ENCODE measurements at places on chromosomes 12 and 14.

DNA sequence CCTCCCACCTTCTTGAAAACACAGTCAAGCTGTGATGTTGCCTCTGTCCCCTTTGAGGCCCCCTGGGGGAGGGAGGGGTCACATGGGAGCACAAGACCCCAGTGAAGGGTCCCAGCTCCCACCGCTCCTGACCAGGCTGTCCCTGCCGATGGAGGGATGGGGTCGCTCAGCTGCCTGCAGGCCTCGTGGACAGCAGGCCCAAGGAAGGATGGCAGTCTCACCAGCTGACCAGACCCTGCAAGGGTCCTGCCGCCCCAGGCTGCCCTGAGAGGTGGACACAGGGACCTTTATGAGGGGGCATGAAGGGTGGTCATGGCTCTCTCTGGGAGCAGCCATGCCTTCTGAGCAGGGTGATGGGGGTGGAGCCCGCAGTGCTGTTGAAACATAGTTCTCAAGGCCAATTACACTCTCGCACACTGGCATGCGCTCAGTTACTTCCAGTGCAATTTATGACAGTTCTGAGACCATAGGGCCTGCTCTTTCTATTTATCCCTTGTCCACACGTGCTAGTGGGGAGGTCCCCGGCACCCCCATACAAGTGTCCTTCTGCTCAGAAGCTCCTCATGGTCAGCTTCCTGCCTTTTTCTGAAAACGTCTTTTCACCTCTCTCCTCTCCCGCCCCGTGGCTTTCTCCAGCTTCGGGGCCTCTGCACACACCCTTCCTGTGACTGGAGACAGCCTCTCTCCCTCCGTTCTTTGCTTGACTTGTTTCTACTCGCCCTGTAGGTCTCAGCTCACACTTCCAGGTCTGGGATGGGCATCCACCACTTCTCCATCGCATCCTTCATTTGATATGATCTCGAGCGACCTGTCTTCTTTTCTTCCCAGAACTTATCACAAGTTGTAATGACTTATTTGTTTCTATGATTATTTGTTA lies 313.1 kb downstream of the ADGRD1 start:
- no peaks in the 10 kb centered on the region for H3K36me3 ChIP-seq
- H3K27me3 ChIP-seq, result no peaks in the 10 kb centered on the region

- no peaks in the 10 kb centered on the region for H3K27me3 ChIP-seq
- H3K27ac ChIP-seq, result no peak overlapping the region
- no peaks in the 10 kb centered on the region for H3K4me1 ChIP-seq
- H3K36me3 ChIP-seq, result peaks cover 84% of the 10 kb centered on the region
- DNase-seq, result no peak
Measured at GRCh38 chr14:101884089-101884933, 80.1 kb upstream of the DYNC1H1 start.

DNA sequence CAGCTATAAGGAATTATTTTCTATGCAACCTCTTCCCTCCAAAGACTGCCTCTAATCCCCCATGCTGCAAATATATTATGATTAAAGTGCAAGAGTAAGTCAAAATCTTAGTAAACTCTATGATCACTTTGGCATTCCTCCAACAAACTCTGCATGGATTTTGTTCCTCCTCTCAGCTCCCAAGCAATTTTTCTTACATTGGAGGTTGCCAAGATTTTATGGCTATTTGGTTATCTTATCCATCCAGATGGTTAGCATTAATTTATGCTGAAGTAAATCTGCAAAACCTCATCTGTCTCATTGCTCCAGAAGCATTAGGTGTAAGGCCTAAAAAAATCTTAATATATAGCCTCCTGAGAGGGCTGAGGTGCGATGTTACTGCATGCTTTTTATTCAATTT lies 228.1 kb downstream of the CHST11 start:
- H3K4me1 ChIP-seq, result peaks cover 96% of the 10 kb centered on the region
- no peaks in the 10 kb centered on the region for H3K27me3 ChIP-seq
- H3K4me3 ChIP-seq, result no peak overlapping the region
- H3K27ac ChIP-seq, result peak overlapping the region; percentile 50

GRCh38 chr12:127629066-127629820 lies 637.7 kb upstream of the TMEM132C start:
- no peak overlapping the region for H3K4me3 ChIP-seq
- H3K27ac ChIP-seq, result no peak overlapping the region
- H3K36me3 ChIP-seq, result no peaks in the 10 kb centered on the region

DNA sequence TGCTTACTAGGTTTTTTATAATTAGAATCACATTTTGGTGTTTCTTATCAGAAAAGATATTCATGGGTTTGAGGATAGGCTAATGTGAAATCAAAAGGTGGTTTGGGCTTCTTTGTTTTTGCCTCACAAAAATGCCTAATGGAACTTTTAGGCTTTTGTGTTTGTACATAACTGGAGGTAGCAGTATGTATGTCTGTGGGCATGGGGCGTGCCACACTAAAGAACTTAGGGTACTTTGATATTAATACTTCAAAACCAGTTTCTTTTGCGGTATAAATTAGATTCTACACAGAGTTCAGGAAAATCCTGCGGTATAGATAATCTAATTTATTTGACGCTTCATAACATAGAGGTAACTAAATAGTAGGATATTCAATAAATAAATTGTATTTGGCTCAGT lies 1.9 kb downstream of the ETV6 start:
- DNase-seq, result peak; percentile 26
- peaks cover 53% of the 10 kb centered on the region for H3K4me1 ChIP-seq
- H3K4me3 ChIP-seq, result peak overlapping the region; percentile 80
- H3K27ac ChIP-seq, result peak overlapping the region; percentile 97
- no peaks in the 10 kb centered on the region for H3K27me3 ChIP-seq
- peaks cover 11% of the 10 kb centered on the region for H3K36me3 ChIP-seq

GRCh38 chr12:92673756-92674155 lies 29.0 kb upstream of the PLEKHG7 start:
- H3K27ac ChIP-seq, result no peak overlapping the region
- no peaks in the 10 kb centered on the region for H3K27me3 ChIP-seq
- H3K36me3 ChIP-seq, result no peaks in the 10 kb centered on the region
- no peaks in the 10 kb centered on the region for H3K4me1 ChIP-seq
- no peak overlapping the region for H3K4me3 ChIP-seq

GRCh38 chr12:108373111-108373510 lies 34.0 kb upstream of the CMKLR1 start:
- no peaks in the 10 kb centered on the region for H3K36me3 ChIP-seq
- DNase-seq, result no peak
- H3K27ac ChIP-seq, result no peak overlapping the region
- no peak overlapping the region for H3K4me3 ChIP-seq
- no peaks in the 10 kb centered on the region for H3K27me3 ChIP-seq
- no peaks in the 10 kb centered on the region for H3K4me1 ChIP-seq

GRCh38 chr14:53751650-53752049 lies 205.0 kb downstream of the BMP4 start:
- no peak overlapping the region for H3K4me3 ChIP-seq
- DNase-seq, result no peak
- H3K27ac ChIP-seq, result no peak overlapping the region
- no peaks in the 10 kb centered on the region for H3K4me1 ChIP-seq
- no peaks in the 10 kb centered on the region for H3K27me3 ChIP-seq
- no peaks in the 10 kb centered on the region for H3K36me3 ChIP-seq

DNA sequence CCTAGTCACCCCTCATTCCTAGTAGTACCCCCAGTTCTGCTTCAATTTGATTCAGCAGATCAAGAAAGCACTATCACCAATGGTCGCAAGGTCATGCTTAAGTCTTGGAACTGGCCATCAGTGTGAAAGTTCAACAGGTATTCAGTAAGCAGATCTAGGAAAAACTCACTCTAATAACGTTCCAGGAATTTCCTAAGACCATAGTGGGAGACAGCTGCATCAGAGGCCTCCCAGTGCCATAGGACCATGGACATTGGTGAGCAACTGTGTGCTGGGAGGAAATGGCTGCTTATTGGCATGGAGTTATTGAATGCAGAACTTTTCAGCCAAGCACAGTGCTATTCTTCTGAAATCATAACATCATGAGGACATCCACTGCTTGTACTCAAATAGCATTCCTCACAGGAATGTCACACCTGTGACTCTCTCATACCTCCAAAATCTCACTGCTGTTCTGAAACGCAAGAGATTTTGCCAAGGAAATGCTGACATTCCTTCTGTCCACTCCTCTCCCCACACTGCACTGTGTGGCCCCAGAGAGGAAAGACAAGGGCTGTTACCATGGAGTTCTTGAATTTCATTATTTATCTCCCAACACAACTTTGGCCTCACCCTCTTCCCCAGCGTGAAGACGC lies 30.9 kb upstream of the MDM2 start:
- no peaks in the 10 kb centered on the region for H3K27me3 ChIP-seq
- H3K4me3 ChIP-seq, result no peak overlapping the region
- H3K4me1 ChIP-seq, result peaks cover 11% of the 10 kb centered on the region
- DNase-seq, result no peak
- H3K36me3 ChIP-seq, result no peaks in the 10 kb centered on the region

- H3K4me3 ChIP-seq, result no peak overlapping the region
- no peaks in the 10 kb centered on the region for H3K36me3 ChIP-seq
- peaks cover 9% of the 10 kb centered on the region for H3K27me3 ChIP-seq
Measured at GRCh38 chr14:69956970-69957369, 77.8 kb downstream of the SMOC1 start.

GRCh38 chr12:3772380-3772779 lies 19.5 kb upstream of the CRACR2A start:
- H3K36me3 ChIP-seq, result no peaks in the 10 kb centered on the region
- no peak overlapping the region for H3K4me3 ChIP-seq
- H3K27ac ChIP-seq, result no peak overlapping the region
- no peaks in the 10 kb centered on the region for H3K27me3 ChIP-seq
- peaks cover 12% of the 10 kb centered on the region for H3K4me1 ChIP-seq

DNA sequence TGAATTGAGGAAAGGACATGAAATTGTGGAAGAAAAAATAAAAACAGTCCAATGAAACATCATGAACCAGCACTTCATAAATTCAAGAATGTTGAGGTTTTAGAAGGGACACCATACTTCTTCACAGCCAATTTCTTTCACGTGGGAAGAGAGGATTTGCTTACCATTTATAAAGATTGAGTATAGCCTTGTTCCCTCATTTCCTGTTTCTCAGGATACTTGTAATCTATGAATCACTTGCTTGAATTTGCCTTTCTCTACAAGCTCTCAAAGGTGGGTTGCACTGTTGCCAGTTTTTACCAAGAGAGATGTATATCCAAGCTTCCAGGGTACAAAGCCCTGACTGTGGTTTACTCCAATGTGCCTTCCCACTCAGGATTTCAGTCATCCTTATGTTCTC lies 116.1 kb downstream of the DUSP6 start:
- H3K4me3 ChIP-seq, result peak overlapping the region; percentile 37
- peak overlapping the region; percentile 92 for H3K27ac ChIP-seq
- H3K36me3 ChIP-seq, result no peaks in the 10 kb centered on the region

DNA sequence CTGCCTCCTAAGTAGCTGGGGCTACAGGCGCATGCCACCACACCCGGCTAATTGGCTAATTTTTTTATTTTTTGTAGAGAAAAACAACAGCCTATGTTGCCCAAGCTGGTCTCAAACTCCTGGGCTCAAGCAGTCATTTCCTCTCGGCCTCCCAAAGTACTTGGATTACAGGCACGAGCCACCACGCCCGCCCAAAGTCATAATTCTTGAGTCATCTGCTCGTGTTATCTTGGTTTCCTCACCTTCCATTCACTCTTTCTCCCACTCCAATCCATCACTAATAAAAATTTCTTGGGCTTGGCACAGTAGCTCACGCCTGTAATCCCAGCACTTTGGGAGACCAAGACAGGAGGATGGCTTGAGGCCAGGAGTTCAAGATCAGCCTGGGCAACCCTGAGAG lies 32.0 kb downstream of the ITGA7 start:
- no peak overlapping the region for H3K4me3 ChIP-seq
- H3K27me3 ChIP-seq, result peaks cover 4% of the 10 kb centered on the region
- no peak overlapping the region for H3K27ac ChIP-seq
- H3K4me1 ChIP-seq, result no peaks in the 10 kb centered on the region
- no peaks in the 10 kb centered on the region for H3K36me3 ChIP-seq
- DNase-seq, result no peak

DNA sequence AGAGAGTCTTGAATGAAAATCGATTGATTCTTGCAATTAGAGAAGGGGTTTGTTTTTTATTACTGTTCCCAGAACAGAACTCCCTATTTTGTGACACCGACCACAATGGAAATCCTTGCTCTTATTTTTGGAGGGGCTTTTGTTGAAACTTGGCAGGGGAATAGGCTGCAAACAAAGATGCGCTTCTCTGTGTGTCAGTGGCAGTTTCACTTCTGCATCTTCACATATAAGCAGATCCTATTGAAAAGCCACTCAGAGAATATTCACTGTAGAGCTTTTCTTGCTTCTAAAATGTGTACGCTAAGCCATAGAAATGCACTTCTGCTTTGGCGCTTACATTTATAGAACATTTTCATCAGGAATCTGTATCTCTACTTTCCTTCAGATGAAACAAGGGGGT lies 1822.4 kb upstream of the SEL1L start:
- H3K4me1 ChIP-seq, result no peaks in the 10 kb centered on the region
- H3K27me3 ChIP-seq, result no peaks in the 10 kb centered on the region
- no peak overlapping the region for H3K27ac ChIP-seq
- no peak for DNase-seq
- no peaks in the 10 kb centered on the region for H3K36me3 ChIP-seq

DNA sequence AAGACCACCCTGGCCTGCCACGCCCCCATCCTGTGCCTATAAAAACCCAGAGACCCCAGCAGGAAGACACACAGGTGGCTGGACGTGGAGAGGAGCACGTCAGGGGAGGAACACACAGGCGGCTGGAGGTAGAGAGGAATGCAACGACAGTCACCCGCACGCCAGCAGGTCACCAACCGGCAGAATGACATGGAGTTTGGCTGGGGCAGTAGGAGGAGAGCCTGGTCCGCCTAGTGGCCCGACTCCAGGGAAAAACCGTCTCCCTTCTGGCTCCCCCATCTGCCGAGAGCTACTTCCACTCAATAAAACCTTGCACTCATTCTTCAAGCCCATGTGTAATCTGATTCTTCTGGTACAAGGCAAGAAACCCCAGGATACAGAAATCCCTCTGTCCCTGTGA lies 62.7 kb upstream of the KCNH3 start:
- no peaks in the 10 kb centered on the region for H3K4me1 ChIP-seq
- H3K36me3 ChIP-seq, result peaks cover 8% of the 10 kb centered on the region
- no peak overlapping the region for H3K27ac ChIP-seq
- no peak overlapping the region for H3K4me3 ChIP-seq
- DNase-seq, result no peak
- no peaks in the 10 kb centered on the region for H3K27me3 ChIP-seq

DNA sequence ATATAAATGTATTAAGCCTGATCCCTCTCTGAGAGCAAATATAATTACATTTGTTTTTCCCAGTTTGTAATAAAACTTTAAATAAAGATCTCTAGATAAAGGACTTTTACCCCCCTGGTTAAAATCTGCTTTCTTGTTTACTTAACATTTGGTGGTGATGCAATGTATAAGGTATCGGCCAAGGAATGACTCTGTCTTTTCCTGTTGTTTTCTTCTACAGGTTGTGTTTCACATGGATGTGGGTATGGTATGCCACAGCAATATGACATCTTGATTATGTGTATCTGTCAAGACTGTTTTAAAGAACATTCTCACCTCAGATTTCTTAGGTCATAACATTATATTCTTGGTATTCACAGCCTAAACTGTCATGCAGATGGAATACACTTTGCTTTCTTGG lies 210.6 kb upstream of the NOVA1 start:
- H3K4me1 ChIP-seq, result no peaks in the 10 kb centered on the region
- no peak overlapping the region for H3K4me3 ChIP-seq
- no peaks in the 10 kb centered on the region for H3K27me3 ChIP-seq
- no peaks in the 10 kb centered on the region for H3K36me3 ChIP-seq
